Osteoblast (primary cell): ENCODE measurements at places on chromosomes 4 and X. TPM values are rescaled to one million over a fixed set of nuclear protein-coding genes. Genes with fewer than 3 reads are reported as not detected.

MYOZ2 gene
- total RNA-seq: 0.29 and 0.36 TPM in 2 replicates

TSPAN5 gene
- 36.9 and 41.8 TPM in 2 replicates for total RNA-seq

PITX2 gene
- 0.36 and 0.59 TPM in 2 replicates for total RNA-seq

SMARCA1 gene
- total RNA-seq: 44.8 and 58.6 TPM in 2 replicates

HTR2C gene
- not detected in 2 replicates for total RNA-seq

TREX2 gene
- total RNA-seq: 3.3 and 3.5 TPM in 2 replicates

SH3TC1 gene
- 3.5 and 3.6 TPM in 2 replicates for total RNA-seq

DIPK2B gene
- not detected in 2 replicates for total RNA-seq

TMEM31 gene
- not detected in 2 replicates for total RNA-seq

CLTRN gene
- 0.29 and 0.36 TPM in 2 replicates for total RNA-seq

TRIM61 gene
- 3.8 and 4.7 TPM in 2 replicates for total RNA-seq

IDS gene
- total RNA-seq: 48.9 and 50.4 TPM in 2 replicates

SPP1 gene
- total RNA-seq: 7.6 and 16.2 TPM in 2 replicates

JAKMIP1 gene
- total RNA-seq: not detected in 2 replicates
